ENCODE measurements at places on chromosomes 16 and 17.

DNA sequence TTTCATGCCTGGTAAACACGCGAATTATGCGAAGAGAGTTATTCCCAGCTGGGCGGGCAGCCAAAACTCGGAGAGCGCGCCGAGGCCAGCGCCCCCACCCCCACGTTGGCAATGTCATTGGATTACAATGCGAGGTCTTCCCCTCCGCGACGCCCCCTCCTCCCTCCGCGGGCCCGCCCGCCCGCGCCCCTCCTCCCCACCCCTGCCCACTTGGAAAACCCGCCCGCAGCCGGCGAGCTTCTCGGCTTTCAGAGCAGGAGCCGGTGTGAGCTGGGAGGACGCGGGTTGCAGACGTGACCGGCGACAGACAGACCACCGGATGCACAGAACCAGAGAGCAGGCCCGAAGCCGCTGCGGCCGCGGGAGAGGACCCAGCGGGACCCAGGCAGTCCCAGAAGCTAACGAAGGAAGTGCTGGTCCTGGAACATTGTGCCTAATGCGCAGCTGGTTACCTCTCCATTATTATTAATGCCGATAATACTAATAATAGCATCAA, 4.0 kb downstream of the NOG start:
- DNase-seq, result peak; percentile 68

DNA sequence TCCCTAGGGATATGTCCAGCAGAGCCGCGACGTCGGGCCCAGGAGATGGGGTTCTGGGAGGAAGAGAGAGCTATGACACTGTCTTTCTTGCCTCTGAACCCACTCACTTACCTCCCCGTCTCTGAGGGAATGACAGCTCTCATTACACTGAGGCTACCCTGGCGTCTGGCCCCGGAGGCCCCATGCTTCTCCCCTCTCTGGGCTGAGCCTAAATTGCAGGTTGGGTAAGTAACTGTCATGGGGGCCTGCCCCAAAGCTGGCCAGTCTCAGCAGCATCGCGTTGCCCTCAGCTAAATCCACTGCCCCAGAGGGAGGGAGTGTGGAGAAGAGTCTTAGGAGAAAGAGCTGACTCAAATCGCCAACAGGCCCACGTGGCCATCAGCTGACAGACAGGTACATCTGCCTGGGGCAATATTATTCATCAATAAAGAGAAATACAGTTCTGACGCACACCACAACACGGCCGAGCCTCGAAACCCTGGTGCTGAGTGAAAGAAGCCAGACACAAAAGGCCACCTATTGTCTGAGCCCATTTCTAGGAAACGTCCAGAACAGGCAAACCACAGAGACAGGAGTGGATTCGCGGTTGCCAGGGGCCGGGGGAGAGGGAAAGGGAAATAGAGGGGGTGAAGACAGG, 156.4 kb downstream of the C16orf95 start:
- DNase-seq, result peak; percentile 63

DNA sequence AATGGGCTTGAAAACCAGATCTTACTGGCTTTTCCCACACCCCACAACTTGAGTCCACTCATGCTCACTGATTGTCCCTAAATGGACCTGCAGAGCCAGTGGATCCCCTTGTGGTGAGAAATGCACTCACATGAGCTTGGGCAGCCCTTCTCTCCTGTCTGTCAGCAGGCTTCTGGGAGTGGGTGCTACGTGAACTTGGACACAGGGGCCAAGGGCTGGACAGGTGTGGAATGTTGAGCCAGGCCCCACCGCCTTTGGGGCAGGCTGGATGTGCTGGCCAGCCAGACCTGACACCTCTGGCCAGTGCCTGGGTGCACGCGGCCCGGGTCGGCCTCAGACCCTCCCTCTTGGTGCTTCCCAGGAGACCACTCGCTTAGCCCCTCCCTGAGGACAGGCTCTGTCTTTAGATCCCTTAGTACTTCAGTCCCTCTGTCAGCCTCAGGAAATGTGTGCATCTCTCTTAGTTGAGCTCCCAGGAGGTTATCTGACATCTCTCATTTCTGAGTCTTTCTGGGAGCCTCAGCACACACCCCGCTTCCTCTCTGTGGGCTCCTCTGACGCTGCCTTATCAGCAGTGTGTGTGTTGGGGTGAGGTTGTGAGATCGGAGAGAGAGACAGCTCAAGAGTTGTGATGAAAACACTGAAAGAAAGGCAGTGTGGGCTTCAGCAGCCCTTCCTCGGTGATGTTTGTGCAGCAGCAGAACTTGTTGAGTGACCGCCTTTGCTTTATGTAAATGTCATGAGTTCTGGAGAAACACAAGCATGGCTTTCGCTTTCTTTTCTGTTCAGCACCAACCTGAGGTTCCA, 117.0 kb downstream of the RAB11FIP4 start:
- no peak for DNase-seq

- no peak for DNase-seq
Measured at GRCh38 chr17:67503184-67503583, 126.1 kb downstream of the PITPNC1 start.

- peak; percentile 26 for DNase-seq
Measured at GRCh38 chr16:51854401-51854951, 692.5 kb downstream of the TOX3 start.

DNA sequence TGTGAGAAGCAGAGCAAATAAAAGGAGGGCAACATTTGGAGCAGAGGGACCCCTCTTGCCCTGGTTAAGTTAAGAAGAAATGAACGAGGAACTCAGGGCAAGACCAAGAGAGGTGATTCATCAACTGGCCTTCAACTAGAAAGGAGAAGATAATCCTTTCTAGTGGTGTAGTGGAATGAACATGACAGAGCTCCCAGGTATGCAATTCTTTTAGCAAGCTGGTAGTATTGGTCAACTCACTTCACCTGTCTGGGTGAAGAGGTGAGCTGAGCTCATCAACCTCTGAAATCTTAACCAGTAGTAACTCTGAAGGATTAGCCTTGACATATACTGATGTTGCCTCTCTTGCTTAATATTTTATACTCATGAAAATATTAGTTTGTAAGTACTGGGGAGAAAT, 1024.7 kb upstream of the GOT2 start:
- DNase-seq, result no peak

- no peak for DNase-seq
Measured at GRCh38 chr17:35073991-35074627, 10.6 kb upstream of the RFFL start.

DNA sequence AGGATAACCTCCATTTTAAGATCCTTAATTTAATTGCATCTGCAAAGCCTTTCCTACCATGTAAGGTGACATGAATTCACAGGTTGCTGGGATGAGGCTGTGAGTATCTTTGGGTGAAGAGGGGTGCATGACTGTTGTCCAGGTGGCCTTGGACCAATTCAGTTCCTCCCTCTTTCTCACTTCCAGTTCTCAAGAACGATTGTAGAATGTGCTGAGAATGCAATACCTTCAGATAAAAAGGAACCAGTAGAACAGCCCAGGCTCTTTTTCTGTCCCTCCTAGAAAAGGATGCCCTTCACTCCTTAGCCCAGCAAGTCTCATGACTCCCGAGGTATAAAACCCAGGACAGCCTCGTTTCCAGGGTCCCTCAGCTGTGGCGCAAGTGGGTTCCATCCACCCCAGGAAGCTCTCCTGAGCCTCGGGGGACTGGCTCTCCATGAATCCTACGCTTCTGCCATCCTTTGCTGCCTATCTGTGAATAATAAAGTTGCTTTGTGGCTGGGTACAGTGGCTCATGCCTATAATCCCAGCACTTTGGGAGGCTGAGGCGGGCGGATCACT, 61.6 kb upstream of the FA2H start:
- DNase-seq, result no peak

DNA sequence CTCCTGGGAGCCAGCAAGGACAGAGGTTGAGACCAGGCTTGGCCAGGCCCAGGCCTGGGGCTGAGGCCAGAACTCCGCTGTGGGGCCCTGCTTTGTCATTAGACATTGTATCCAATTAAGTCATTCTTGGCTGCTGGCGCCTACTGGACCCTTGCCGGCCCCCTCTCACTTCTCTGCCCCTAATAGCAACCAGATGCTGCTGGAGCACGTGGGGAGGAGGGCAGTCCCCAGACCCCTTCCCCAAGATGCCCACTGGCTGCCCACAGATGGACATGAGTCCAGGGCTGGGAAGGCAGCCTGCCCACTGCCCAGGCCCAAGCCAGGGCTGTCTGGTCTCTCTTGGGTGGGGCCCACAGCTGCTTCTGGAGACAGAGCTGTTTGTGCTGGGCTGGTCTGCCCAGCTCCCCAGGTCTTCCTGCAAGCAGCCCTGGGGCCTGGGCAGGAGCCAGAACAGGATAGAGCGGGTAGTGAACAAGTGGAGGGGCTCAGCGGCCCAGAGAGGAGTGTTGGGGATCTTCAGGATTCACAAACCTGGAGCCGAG, 7.8 kb downstream of the PLXDC1 start:
- peak; percentile 88 for DNase-seq

GRCh38 chr16:87584271-87584670, 18.0 kb upstream of the JPH3 start:
- DNase-seq, result no peak

DNA sequence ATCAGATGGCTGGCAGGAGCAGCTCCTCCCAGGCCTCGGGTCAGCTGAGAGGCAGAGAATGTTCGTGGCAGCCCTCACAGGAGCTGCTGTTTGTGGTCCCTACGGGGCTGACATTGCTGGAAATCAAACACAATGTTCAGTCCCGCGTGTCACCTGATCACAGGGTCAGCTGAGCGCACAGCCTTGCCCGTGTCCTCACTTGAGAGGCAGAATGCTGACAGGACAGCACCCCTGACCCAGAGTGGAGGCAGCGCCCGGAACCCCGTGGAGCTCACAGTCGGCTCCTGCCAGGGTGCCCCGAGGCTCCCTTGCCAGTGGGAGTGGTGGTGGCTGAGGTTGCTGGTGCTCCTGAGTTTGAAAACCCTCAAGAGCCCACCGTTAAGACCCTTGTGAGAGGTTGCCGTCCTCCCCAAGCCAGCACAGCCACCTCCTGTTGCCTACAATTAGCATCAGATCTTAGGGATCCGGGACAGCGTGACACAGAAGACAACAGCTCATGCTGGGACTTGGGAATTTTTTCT, 3.6 kb upstream of the CHMP6 start:
- DNase-seq, result peak; percentile 21

- DNase-seq, result peak; percentile 92
Measured at GRCh38 chr17:19744922-19745757, 3.0 kb downstream of the ALDH3A1 start.

DNA sequence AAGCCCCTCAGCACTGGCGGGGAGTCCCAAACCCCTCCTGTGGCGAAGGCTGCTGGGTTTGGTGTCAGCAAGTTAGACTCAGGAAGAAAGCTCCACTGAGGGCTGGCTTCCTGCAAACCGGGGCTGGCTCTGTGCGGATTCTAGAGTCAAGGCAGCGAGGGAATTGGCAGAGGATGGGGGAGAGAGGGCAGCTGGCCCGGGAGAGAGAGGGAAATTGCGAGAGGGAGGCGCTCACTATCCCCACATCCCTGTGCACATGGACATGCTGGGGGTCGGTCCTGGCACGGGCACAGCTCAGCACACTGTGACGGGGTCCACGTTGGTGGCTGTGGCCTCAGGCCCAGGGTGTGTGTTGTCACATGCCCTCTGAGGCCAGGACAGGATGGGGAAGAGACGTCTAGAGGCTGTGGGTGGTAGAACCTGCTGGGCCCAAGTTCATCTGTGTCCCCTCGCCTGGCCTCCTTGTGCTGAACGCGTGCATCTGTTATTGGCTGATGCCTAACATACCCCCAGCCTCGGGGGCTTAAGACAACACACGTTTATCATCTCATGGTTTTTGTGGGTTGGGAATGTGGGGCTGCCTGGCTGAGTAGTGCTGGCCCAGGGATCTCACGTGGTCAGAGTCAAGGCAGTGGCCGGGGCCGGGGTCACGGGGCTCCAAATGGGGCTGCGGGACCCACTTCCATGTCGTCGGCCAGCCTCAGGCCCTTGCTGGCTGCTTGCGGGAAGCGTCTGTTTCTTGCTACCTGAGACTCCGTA, 16.7 kb upstream of the JPH3 start:
- DNase-seq, result no peak

DNA sequence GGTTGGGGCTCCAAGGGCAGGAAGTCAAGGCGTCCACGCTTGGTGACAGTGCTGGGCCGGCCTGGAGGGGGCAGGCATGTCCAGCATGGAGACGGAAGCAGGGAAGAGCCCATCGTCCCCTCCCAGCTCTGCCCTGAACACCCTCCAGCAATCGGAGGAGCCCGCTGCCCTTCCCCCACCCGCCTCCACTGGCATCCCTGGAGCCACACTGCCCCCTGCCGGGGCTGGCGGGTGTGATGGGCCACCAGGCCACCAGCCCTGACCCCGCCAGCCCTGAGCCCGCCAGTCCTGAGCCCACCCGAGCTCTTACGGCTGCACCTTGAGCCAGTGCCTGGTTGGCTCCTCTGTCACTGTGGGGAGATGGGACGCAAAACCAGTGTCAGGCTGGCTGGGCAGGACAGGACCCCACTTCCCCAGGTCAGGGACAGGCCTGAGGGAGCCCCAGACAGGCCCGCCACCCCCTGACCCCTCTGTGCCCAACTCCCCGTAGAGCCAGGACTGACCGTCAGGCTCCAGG, 4.1 kb upstream of the CDH15 start:
- peak; percentile 89 for DNase-seq

- DNase-seq, result no peak
Measured at GRCh38 chr17:36049643-36050042, 14.4 kb upstream of the CCL18 start.

DNA sequence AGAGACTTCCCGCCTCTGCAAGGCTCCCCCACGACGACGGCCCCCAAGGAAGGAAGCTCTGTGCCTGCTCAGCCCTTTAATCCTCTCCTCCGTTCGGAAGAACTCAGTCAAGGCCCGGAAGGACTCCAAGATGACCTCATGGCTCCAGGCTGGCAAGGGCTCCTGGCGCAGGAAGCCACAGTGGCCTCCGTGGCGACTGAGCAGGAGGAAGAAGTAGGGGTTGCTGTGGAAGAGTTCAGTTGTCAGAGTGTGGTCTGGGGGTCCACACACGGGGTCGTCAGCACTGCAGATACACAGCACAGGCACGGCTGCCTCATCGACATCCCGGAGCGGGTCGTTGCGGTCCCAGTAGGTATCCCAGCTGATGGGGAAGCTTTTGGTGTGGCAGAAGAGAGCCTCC, 4.2 kb downstream of the ABHD15 start:
- no peak for DNase-seq

- no peak for DNase-seq
Measured at GRCh38 chr17:62188713-62189112, 123.6 kb upstream of the MED13 start.

DNA sequence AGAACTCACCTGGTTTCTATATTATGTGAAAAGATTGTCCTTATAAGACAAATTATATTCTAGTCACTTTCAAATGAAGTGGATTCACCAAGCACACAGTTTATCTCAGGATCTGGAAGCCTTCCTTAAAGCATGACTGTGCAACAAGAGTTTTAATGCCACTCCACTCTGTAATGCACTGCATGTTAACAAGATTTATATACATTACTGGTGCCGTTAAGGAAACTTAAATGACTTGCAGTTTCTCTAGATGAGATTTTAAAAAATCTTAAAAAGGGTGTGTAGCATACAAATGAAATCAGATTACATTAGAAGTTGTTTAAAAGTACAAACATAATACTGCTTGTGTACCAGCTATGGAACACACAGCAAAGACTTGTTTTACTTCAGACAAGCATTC, 150.8 kb downstream of the SNX11 start:
- no peak for DNase-seq
